Stromal cell of bone marrow (primary cell): ENCODE measurements at places on chromosomes 1 and 21.

DNA sequence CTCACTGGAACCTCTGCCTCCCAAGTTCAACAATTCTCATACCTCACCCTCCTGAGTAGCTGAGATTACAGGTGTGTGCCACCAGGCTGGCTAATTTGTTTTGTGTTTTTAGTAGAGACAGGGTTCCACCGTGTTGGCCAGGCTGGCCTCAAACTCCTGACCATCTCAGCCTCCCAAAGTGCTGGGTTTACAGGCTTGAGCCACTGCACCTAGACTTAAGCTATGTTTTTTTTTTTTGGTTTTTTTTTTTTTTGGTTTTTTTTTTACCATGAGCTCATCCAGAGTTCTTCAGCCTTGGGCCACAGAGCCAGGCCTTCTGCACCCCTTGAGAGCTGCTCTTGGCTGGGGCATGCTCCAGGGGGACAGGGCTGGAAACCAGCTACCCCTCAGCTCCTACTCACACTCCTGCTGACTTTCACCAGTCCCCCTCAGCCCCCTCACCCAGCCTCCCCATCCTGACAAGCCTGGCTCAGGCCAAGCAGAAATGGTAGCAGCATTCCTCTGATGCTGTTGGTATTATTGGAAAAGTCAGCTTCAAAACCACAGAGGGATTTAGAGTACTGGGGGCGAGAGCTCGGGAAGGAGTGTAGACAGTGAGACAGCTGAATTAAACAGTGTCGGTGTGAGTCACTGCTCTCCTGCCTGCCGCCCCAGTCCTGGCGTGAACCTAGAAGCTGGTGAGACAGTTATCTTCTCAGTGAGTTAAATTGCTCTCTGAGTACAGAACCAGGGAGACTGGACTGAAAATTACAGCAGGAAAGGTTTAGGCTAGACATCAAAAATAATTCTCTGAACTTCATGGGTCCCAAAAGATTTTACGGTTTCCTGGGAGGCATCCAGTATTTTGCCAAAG, 63.7 kb downstream of the NAV1 start:
- peak; percentile 91 for DNase-seq

- no peak for DNase-seq
Measured at GRCh38 chr1:150999051-150999674, 7.5 kb downstream of the MINDY1 start.

GRCh38 chr21:29034678-29035077, 10.2 kb downstream of the USP16 start:
- no peak for DNase-seq

DNA sequence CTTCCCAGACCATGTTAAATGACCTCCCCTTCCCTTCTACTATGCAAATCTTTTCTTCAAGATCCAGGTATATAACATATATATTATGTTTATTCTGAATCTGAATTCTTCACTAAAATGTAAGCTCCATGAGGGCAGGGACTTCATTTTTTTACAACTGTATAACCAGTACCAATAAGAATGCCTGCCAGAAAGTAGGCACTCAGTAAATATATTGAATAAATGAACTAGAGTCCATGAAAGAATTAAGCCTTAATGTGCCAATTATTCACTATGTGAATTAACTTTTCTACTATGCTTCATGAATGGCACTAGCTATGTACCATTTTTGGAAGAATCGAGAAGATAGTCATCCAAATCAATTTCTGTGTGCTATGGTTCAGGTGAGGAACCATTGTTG, 60.1 kb downstream of the SH3GLB1 start:
- DNase-seq = no peak

DNA sequence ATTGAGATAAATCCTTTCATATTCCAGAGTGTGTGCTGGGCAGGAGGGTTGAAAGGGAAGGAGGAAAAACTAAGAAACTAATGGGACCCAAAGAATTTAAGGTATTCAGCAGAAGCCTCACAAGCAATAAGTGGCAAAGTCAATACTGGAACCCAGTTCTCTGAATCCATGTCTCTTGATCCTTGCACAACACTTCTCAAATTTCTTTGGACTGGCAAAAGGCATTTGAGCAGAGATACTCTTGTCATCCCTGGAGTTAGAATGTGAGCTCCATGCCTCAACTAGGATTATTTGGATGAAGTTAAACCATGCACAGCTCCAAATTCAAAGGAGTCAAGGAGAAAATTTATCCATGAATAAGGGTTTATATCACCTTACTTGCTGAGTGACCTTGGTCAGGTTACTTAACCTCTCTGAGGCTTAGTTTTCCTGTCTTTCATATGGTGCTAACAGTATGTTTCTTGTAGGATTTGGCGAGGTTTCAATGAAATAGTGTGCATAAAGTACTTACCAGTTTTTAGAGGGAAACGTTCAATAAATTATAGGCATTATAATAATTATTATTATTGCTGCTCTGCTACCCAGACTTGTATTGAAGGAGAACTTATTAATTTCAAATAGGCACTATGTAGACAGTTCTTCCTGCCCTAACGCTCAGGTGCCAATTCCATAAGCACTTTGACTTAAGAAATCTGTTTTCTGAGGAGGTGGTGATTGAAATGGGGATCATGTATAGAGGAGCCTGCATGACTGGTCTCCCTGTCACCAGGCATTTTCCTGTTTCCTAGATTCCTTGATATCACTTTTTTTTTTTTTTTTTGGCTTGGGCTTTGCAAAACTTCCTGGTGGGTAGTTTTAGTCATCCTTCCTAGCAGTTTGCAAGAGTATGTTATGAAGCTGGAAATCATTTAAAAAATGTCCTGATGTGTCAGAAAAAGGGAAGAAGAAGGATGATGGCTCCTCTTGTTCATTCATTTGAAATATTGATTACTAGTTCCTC, 125.0 kb upstream of the JUN start:
- peak; percentile 68 for DNase-seq

DNA sequence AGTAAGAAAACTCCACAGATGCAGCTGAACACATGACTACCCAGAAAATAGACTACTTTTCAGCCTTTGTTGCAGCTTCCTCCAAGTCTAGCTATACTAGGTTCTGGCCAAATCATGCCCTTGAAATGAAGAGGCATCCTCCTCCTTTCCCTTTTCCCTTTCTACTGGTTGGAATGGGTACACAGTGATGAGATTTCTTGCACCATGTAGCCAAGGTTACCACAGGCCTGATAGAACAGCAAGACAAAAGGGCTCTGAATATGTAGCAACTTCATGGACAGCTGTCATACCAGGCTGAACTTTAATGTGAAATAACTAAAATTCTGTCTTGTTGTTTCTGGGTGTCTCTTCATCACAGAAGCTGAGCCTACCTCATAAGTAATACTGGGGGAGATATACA, 146.5 kb downstream of the PDE4B start:
- no peak for DNase-seq

DNA sequence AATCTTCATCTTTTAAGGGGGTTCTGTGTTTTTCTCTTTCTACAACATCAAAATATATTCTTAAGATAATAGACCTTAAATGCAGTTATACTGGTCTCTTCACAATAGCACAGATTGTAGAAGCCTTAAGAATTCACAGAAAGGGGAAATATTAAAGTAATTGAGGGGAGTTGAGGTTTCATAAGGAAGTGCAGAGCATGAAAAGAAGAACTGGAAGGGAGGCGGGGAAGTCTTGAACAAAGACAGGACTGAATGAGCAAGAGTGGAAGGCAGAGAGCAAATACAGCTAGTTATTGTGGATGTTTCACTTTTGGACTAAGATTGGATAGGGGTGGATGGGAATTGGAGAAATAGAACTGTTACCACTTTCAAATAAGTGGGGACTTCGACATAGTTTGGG, 67.7 kb downstream of the PTGER3 start:
- no peak for DNase-seq
